Right cardiac atrium (tissue), 5 donors: ENCODE measurements at places on chromosomes 11 and 22. TPM values are rescaled to one million over a fixed set of nuclear protein-coding genes. Genes with fewer than 3 reads are reported as not detected.

The PLAAT5 gene
- 4.3 TPM for total RNA-seq

The SHANK2 gene
- total RNA-seq, result 0.26 TPM

The CBLIF gene
- not detected for total RNA-seq

The OMP gene
- total RNA-seq, result not detected

The OR5M3 gene
- total RNA-seq, result not detected

The INS gene
- total RNA-seq, result not detected

The TEF gene
- 19.0 TPM for total RNA-seq

DNA sequence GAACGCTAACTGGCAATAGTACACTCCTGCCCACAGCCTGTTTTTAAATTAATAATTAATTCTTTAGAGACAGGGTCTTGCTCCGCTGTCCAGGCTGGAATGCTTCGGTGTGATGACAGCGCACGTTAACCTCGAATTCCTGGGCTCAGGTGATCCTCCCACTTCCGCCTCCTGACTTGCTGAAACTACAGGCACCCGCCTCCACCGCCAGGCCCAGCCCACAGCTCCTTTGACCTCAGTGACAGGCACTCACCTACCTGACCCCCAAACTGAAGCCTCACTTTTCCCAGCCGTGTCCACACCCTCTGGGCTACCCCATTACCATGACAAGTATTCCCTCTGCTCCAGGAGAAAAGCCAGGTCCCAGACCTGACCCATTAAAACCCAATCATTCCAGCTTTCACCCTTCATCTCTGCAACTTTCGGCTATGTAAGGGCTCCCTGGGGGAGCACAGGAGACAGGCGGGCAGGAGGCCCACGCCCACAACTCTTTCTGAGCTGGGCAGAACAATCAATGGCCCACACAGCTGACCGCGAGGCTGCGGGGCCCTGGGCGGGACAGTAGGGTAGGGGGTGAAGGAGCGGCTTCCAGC is 730 bp downstream of the LMNTD2 start:
- DNase-seq, result no peak

DNA sequence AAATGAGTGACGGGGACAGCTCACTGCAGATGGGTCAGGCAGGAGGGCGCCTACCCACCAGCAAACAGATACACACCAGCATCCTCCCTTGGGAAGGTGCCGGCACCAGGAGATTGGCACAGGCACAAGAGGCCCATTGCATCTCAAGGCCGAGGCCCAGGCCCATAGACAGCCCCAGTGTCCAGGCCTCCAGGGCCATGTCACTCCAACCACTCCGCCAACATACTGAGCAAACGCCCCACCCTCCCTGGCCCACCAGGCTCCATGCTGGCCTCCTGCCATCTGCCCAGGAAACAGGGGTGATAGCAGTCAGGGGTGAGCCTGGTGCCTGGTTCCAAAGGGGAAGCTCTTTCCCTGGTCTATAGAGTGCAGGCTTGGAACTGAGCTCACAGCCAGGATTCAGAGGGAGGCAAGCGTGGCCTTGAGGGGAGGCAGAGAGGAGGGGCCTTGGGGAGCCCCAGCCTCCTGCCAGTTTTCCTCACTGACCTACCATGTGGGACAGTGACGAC is 34.7 kb downstream of the PISD start:
- peak; percentile 61 for DNase-seq

DNA sequence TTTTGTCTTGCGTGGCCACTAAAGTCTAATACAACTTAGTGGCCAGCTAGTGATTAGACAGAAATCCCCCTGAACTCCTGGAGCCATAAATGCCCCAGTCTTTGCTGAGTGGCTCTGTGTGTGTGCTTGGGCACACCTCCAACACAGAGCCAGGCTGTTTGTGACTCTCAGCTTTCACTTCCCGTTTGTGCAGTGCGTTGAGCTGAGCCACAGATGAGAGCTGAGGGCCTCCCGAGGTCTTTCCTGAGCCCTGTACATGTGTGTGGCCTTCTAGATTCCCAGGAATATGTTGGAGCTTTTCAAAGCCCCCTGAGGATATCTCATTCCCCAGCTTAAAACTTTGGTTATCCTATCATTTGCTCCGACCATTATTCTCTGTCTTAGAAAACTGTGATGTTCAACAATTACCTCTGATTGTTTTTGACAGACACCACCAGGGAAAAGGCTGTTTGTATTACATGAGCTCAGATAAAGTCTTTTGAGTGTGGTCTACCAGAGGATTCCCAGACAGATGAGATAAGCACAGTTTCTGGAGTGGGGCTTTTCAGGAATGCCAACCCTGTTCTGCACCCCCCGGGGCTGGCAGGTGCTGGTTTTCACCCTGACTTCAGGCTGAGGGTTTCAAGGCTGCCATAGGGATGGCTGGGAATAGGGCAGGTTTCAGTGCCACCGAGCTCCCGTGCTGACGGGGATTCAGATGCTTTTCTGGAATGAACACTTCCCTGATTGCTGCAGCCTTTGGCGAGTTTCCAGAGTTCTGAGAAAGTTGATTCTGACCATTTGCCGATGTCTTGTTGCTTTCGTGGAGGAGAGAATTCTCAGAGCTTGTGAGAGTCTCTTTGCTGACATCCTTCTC is 23.8 kb downstream of the IGHMBP2 start:
- DNase-seq, result no peak

GRCh38 chr11:58928691-58929090 is 10.6 kb upstream of the GLYATL1 start:
- no peak for DNase-seq

- no peak for DNase-seq
Observed at GRCh38 chr11:63567044-63567840, 4.1 kb upstream of the PLAAT2 start.

DNA sequence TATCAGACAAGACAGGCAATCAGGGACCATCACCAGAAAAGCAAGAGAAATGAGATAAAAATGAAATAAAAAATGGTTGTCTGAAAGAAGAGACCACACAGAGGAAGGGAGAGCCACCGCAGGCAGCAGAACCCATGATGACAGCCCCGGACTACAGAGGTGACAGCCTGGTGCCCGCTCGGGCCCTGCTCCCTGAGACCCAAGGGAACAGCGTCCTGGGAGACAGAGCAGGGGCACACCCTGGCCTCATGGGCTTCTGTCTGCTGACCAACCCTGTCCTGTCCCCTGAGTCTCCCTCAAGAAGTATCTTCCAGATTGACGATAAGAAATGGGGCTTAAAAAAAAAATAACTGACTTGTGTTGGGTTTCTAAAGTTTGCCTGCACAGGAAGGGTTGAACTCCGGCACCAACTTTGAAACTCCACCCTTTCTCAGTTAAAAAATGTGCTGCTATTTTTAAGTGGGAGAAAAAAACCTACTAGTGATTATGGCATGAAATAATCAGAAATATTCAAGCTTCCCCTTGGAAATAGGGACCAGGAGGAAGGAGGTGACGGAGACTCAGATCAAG is 70.1 kb upstream of the TTLL12 start:
- no peak for DNase-seq

DNA sequence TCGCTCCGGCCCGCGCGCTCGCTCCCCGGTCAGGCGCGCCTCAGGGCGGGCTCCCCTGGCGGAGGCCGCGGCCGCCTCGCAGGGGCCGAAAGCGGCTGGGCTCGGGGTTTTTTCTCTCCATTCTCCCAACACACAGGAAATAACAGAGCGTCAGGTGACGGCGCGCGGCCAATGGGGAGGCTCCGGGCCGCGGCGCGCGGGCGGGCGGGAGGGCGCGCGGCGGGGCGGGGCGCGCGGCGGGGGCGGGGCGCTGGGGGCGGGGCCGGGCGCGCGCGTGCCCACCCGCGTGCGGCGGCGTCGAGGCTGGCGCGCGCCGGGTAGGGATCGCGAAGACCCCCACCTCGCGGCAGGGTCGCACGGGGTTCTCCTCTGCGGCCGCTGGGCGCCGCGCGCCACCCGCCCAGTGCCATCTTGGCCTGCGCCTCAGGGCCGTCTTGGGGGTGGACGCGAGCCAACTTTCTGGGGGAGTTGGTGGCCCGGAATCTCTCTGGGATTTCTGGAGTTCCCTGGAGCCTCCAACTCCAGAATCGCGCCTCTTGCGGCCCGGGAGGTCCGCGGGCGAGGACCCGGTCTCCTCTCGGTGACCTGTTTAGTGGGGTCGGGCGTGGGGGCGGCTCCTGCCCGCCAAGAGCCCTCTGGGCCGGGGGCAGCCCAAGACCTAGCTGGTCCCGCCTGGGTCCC is at the start of gene TCF20:
Gene TCF20, minus strand, starts transcription at position 144 of the 681 bp plus-strand sequence. CDS start 55,348 bp downstream, outside the sequence.
- peak; percentile 93 for DNase-seq
